Activated CD8-positive, alpha-beta T cell treated with anti-CD3 and anti-CD28 coated beads for 36 hours (primary cell): ENCODE measurements at places on chromosomes 12 and 14.

DNA sequence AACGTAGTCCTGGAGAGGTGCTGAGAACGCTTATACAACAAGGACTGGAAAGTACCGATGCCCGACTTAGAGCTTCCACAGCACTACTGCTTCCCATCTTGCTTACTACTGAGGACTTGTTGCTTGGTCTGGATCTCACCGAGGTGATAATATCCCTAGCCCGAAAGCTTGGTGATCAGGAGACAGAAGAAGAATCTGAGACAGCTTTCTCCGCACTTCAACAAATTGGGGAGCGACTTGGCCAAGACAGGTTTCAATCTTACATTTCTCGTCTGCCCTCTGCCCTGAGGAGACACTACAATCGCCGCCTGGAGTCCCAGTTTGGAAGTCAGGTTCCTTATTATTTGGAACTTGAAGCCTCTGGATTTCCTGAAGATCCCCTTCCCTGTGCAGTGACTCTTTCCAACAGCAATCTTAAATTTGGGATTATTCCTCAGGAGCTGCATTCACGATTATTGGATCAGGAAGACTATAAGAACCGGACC, 1.1 kb downstream of the TOGARAM1 start:
- DNase-seq = no peak

DNA sequence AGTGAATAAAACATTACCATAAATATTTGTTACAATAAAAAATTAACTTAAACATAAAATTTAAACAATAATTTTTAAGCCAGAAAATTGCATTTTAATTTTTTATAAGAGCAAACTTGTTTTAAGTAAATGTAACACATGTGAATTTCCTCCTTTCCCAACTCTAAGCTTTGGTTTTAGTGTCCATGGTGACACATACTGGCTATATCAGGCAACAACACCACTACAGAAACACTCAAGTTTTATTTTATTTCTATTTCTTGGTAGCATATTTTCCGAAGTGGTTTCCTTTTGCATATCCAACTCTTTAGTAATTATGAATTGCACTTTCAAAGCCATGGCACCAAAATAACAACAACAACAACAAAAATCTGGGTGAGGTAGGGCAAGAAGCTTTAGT, 2.2 kb downstream of the NELL2 start:
- DNase-seq = no peak

GRCh38 chr12:88544991-88545980, 35.0 kb downstream of the KITLG start:
- no peak for DNase-seq

GRCh38 chr14:103702497-103703432, 12.5 kb downstream of the XRCC3 start:
- no peak for DNase-seq

DNA sequence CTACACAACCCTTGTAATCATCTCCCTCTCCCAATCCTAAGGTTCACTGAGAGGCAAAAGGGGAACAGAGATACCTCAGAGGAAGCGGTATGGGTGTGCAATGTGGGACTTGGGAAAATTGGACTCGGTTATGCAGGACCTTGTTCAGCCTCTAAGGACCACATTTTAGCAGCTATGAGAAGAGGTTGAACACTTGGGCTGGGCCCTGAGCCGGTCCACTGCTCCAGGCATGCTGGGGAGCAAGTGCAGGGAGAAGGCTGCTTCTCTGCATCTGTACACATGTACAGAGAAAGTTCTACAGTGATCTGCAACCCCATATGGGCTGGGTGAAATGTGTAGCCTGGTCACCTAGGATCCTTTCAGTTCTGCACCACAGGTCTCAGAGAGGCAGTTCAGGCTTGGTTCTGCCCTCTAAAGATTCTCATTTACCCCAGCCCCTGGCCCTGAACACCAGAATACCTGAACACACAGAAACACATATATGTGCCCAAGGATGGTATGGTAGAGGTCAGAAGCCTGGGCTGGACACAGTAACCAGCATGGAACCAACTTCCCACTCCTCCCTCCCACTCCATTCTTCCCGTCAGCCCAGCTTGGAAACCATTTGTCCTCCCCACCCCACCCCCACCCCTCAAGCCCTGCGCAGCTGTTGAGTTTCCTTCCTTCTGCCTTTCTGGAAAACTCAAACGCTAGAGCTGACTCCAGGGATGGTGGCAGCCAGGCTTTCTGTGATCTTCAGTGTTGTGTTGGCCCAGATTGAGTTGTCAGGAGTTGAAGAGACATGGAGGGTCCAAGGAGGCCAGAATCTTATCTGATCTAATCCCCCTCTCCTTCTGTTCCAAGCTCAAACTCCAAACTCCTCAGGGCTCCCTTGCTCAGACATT, 10.4 kb downstream of the HOXC5 start:
- DNase-seq = no peak

GRCh38 chr12:25670076-25671055, 117.3 kb upstream of the LMNTD1 start:
- DNase-seq = no peak

GRCh38 chr14:41604721-41605531, 1.8 kb upstream of the LRFN5 start:
- no peak for DNase-seq

- no peak for DNase-seq
Measured at GRCh38 chr12:116642683-116643082, 83.5 kb downstream of the MAP1LC3B2 start.

DNA sequence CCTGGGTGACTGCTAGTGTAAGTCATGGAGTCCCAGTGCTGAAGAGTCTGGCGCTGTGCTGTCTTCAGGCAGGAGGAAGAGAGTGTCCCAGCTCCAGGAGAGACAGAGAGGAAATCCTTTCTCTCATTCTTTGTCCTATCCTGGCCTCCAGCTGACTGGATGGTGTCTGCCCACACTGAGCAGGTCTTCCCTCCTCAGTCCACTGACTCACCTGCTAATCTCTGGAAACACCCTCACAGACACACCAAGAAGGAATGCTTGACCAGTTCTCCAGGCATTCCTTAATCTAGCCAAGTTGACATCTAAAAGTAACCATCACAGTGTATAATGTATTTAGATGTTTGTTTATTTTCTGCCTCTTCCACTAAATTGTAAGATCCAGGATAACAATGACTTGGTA, 53.9 kb downstream of the EMP1 start:
- DNase-seq = no peak

GRCh38 chr12:16074894-16075293, 163.8 kb downstream of the DERA start:
- no peak for DNase-seq
